ENCODE measurements at places on chromosomes 1 and 21.

DNA sequence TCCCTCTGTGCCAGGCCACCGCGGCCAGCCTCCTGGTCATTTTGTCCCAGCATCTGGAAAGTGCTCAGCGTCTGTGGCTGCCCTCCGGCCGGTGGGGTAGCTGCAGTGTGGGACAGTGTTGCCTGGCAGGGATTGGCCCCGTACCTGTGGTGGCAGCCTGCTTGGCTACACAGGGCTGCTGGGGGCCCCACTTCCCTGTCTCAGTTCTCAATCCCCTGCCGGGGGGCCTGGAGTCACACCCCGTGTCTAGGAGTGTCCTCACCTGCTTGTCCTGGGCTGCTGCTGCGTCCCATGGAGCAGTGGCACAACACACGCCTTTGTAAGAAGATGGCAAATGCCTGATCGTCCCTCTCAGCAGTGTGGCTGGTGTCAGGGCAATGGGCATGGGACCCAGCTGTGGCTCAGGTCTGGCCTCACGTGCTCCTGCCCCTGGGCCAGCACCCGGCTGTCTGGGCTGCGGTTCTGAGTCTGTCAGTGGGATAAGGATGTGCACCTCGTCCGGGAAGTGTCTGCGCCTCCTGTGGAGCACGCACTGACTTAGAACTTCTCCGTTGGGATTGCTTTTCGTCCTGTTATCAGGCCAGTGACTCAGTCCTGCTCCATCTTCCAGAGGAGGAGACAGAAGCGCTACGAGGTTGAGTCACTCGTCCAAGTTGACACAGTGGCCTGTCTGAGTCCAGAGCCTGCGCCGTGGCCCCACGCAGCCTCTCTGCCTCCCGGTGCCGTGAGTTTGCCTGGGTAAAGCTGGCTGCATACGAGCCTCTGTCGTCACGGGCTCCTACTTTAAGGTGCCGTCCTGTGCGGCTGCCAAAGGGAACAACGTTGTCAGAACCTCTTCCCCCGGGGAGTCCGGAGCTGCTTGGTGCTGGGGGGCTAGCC, 41.0 kb downstream of the CRYAA start:
- DNase-seq, result peak; percentile 48

- DNase-seq, result peak; percentile 45
Measured at GRCh38 chr1:227901906-227902640, 45.7 kb downstream of the WNT9A start.

- no peak for DNase-seq
Measured at GRCh38 chr1:173248247-173248940, 41.3 kb upstream of the TNFSF4 start.

- no peak for DNase-seq
Measured at GRCh38 chr1:230128569-230129285, 61.7 kb downstream of the GALNT2 start.

- peak; percentile 87 for DNase-seq
Measured at GRCh38 chr1:247111700-247112478, 7.7 kb upstream of the ZNF669 start.

GRCh38 chr1:231463541-231463940, 41.5 kb upstream of the EGLN1 start:
- DNase-seq, result no peak

- DNase-seq, result no peak
Measured at GRCh38 chr1:221109930-221110329, 230.7 kb downstream of the HLX start.

DNA sequence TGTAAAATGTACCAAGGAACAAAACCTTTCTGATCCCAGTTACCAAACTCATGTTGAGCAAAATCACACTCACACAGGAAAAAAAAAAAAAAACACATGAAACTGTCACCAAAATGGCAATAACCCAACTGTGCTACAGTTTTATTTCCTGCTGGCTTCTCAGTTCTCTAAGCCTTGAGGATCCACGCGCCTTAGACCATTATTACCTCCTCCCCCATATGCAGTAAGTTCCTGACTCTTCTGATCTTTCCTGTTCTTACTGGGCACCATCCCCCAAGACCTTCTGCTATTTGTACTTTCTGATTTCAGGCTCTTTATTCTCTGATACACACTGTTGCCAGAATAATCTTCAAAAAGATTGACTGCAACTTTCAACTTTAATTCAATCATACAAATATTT, 79.6 kb downstream of the SLC45A1 start:
- no peak for DNase-seq

DNA sequence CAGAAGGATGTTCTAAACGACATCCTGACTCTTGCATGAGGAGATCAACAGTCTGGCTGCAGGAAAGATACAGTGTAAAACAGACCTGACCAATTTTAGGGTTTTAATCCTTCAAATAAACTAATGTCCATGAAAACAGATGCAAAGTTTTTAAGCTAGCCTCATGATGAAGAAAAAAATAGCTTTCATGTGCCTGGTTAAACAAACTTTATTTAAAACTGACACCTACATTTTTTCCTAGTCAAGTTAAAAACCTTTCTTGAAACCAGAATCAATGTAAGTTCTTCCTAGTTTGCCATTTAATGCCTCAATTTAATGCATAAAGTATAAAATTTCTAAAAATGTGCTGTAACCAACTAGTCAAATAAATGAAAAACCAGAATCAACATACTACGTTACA, 2.9 kb downstream of the WDR26 start:
- no peak for DNase-seq

DNA sequence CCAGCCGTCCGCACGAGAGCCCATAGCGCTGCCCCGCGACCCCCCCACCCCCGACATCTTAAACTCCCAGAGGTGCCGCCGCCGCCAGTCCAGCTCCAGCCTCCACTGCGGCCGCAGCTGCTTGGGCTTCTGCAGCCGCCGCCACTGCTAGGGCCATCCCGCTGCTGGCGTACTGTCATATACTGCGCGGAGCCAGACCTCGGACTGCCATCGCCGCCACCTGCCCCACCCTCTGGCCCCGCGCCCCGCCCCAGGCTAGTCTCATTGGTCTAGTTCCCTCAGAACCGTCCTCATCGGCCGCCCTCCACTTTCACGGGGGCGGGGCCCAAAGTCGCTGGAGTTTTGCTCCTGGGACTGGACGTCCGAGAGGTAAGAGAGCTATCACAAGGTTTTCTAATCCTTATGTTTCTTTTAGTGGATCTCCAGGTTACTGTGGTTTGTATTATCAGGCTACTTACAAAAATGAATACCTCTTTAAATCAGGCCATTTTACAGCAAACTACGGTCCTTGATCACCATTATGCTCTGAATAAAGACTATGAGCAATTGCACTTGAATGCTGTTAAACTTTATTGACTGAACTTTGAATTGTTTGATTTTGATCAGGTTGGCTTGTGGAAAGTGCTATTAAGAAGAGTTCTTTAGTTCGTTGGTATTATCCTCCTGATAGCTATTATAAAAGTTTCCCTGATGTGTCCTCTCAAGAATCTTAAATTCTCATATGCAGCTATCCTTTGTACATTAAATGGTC, 2.8 kb upstream of the CD1D start:
- DNase-seq, result peak; percentile 92

DNA sequence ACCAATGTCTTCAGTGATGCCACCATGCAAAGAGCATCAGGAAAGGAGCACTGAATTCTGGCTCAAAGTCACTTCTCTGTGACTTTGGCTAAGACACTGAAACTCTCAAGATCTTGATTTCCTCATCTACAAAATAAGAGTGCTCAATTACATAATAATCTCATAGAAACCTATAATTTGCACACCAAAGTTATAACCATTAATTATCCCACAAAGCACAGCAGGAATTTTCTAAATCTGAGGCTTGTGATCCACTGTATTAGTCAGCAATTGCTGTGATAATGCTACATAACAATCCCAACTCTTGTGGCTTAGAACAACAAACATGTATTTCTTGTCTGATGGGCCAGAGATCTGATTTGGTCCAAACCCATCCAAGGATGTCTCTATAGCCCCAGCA, 108.7 kb downstream of the PSMG1 start:
- DNase-seq, result no peak

DNA sequence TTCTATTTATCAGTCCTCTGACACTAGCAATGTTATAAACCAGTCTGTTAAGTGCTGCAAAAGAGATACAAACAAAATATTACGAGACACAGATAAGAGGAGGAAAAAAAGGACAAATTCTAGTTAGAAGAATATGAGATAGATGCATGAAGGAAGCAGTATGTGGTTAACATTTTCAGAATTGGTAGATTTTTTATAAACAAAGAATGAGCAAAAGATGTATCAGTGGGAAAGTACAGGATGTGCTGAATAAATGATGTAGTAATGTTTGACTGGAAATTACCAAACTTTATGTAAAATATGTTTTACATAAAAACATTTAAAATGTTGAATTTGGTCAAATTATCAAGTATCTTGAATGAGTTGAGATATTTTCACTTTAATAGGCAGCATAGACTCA, 574.2 kb downstream of the NUF2 start:
- no peak for DNase-seq

DNA sequence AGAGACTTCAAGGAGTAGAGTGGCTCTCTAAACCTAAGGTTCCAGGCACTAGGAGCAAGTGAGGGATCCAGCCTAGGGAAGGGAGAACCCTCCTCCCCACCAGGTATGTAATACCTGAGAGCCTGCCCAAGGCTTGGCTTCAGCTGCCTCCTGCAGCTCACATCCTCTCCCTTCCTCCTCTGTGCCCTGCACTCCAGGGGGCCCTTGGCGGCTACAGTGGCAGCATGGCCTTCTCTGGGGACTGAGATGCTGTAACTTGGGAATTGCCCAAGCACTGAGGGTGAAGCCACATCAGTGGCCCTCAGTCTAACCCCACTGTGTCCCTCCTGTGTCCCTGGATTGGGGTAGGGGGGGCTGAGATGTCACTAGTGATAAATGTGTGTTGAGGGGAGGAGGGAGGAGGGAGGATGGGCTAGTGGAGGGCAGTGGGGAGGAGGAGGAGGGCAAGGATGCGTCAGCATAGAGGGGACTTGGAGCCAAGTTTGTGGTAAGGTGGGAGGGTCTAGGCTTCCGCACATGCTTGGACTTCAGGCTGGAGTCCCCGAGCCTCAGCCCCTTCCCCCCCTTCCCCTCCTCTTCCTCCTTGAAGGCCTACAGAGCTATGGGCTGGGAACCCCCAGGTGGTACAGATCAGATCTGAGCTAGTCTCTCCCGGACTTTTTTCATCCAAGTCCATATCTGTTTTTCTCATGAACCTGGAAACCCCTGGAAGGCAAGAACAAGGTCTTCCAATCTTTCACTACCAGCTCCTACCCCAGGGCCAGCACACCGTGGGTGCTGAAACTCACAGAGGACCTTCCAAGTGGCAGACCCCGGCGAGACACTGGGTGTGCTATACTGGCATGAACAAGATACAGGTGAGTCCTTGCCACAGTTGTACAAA, 17.5 kb downstream of the COL9A2 start:
- no peak for DNase-seq

- DNase-seq, result no peak
Measured at GRCh38 chr1:206551986-206552326, 44.6 kb downstream of the RASSF5 start.

- no peak for DNase-seq
Measured at GRCh38 chr21:34342476-34342875, 21.3 kb upstream of the KCNE2 start.
